ENCODE measurements at places on chromosomes 3 and 15. TPM values are rescaled to one million over a fixed set of nuclear protein-coding genes. Genes with fewer than 3 reads are reported as not detected.

ITPKA gene
- total RNA-seq: 4.2 TPM

CFAP20DC gene
- total RNA-seq: 3.5 TPM

GRCh38 chr3:47841786-47842349 lies 38.9 kb downstream of the DHX30 start:
- no peak for DNase-seq

DNA sequence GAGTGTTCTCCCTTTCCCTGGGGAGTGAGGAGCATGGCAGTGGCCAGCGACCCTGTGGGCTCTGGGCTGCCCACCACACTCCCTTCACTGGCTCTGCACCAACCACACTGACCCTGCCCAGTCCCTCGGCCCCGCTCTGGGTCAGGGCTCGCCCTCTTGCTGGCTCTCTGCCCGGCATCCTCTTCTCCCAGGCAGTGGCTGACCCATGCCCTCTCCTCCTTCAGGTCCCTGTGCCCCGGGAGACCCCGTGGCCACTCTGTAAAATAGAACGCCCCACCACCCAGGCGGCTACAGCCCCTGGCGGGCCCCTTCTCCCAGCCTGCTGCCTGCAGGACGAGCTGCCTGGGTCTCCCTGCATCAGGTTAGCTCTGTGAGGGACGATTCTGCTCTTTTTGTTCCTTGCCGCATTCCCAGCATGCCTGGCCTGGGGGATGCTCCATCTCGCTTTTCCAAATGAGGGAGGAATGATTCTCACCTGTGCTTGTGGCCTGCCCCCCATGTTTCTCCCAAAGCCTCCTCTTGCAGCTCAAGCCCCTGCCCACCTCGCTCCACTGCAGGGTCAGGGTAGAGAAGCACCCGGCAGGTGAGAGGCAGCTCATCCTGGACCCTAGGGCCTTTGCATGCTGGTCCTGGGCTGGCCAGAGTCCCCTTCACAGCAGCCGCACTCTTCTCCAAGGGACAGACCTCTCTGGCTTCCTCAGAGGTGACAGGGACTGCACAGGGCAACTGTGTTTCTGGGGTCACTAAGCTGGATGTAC lies 14.5 kb upstream of the CFAP100 start:
- DNase-seq: no peak

Data from activated CD4-positive, alpha-beta T cell treated with anti-CD3 and anti-CD28 coated beads for 36 hours (primary cell).